Stimulated activated CD4-positive, alpha-beta T cell treated with anti-CD3 and anti-CD28 coated beads, Interleukin-12 subunit alpha, Interleukin-12 subunit beta, amount 100 ng/mL, for 48 hours (primary cell): ENCODE measurements at places on chromosomes 5 and 9.

DNA sequence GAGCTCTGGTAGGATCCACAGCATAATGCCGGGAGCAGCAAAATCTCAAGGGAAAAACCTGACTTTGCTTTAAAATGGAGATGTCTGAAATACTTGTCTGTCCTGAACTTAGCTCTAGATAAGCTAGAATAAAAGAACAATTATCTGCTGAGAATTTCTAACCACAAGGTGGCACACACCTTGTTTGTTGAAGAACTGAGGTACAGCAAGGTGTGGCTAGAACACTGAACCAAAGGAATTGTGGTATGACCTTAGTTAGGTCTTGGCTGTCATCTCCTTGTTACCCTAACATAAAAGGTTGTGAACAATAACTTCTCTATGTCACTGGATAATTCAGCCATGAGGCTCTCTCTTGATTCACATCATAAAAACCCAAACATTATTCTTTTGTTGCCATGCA is 72.3 kb upstream of the ANXA1 start:
- no peak for DNase-seq

GRCh38 chr9:91346644-91347043 is 15.1 kb downstream of the AUH start:
- no peak for DNase-seq

DNA sequence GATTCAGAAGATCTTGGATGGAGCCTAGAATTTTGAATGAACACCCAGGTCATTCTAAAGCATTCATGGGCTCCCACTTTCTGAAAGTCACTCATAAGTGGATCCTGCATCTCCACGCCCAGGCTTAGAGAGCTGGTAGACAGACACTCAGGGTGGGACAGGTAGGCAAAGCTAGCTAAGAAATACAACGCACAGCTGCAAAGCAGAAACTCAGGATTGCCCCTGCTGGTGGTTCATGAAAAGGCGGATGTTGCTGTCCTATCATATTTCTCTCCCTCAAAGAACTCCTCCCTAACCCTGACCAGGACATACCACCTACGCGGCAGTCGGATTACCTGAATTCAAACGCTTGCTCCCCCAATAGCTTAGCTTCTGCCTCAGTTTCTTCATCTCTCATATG is 226.5 kb downstream of the GLIS3 start:
- no peak for DNase-seq

- DNase-seq, result no peak
Observed at GRCh38 chr9:89640361-89640760, 35.5 kb downstream of the GADD45G start.

DNA sequence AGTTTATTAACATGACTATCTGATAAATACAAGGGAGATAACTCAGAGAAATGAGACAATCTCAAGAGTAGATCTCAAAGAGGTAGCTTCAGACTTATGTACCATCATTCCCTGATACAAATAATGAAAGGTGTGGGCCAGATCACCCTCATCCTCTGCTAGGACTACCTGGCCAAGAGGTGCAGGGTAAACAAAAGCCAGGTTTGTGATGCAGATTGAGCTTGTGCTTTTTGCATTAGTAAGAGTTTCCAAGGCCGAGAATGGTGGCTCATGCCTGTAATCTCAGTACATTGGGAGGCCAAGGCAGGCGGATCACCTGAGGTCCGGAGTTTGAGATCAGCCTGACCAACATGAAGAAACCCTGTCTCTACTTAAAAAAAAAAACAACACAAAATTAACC is 8.9 kb upstream of the SPIN1 start:
- DNase-seq, result no peak

DNA sequence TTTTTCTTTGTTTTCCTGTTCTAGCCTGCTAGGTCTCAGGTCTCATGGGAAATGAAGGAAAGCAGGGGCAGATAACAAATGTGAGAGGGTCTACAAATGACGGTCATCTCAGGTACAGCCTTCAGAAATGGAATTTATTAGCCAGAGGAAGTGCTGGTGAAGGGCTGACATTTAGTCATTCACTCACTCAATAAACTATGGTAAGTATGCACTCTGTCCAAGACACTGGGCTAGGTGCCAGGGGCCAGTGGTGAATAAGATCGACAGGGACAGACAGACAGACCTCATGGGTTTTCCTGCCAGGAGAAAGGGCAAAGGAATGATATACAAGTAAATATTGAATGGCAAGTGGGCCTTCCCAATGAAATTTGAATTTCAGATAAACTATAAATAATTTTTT is 6.3 kb downstream of the PDE6A start:
- DNase-seq, result no peak

- DNase-seq, result no peak
Observed at GRCh38 chr9:96660692-96661248, 5.7 kb upstream of the PRXL2C start.

GRCh38 chr5:176360894-176361436 is 599 bp downstream of the KIAA1191 start:
- no peak for DNase-seq

DNA sequence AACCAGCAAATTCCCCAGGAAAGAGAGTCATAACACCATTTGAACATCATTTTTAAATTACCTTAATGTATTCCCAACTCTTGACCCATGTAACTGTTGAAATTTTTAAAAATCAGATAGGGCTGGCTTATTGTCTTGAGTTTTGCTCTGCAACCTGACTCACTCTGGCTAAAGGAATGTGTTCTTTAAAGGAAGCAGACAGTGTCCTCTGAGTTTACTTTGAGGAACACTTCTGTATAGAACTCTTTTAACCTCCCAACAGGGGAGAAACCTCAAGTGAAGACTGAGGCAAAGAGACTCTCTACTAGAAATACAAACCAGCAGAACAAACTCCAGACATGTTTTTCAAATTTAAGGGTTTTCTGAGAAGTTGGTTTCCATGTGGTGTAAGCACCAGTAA is 248.9 kb downstream of the CWC27 start:
- no peak for DNase-seq

DNA sequence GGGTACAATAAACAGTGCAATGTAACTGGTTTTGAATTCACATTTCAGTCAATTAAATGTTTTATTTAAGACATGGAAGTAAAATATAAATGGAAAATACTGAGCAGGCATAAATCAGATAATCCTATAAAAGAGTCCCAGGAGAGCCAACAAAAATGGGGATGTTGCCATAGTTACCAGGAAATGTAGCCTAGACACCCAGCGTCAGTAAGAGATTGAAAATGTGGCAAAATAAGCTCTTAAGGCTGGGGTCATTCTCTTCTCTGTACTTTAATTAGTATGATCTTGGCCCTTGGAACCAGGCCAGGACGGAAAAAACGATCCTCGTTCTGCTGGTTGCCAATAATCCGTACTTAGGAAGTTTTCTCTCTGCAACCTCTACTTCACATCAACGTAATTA is 18.9 kb upstream of the RASEF start:
- no peak for DNase-seq

- DNase-seq, result no peak
Observed at GRCh38 chr9:18428661-18429060, 45.3 kb upstream of the ADAMTSL1 start.

GRCh38 chr9:106964822-106965525 is 102.0 kb downstream of the ZNF462 start:
- DNase-seq, result no peak

GRCh38 chr5:27652505-27652904 is 614.1 kb upstream of the CDH9 start:
- DNase-seq, result no peak

GRCh38 chr5:72417333-72418062 is 89.7 kb downstream of the ZNF366 start:
- DNase-seq, result no peak
